Stimulated activated CD8-positive, alpha-beta memory T cell treated with anti-CD3 and anti-CD28 coated beads, Interleukin-4, amount 100 ng/mL, for 1 hour (primary cell): ENCODE measurements at places on chromosomes 6 and 20.

- peak; percentile 57 for DNase-seq
These were observed 3.5 kb downstream of the MYLK2 start for GRCh38 chr20:31822421-31823330.

DNA sequence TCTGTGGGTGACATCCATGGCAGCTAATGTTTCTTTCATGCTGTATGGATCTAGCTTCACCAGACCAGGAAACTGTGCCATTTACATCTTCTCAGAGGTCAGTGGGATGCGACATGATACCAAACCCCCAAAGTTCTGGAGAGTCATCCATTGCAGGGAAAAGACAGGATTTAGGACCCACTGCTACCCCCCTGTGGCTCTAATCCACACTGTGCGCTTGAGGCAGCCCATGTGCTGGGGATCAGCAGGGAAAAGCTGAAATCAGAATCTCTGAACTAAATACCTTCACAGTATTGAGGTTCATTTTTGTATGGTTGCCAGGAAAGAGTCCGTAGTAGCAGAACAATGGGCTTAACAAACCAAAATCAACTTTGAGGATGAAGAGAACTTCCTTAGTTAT lies 164.4 kb downstream of the TMEM242 start:
- DNase-seq, result no peak

DNA sequence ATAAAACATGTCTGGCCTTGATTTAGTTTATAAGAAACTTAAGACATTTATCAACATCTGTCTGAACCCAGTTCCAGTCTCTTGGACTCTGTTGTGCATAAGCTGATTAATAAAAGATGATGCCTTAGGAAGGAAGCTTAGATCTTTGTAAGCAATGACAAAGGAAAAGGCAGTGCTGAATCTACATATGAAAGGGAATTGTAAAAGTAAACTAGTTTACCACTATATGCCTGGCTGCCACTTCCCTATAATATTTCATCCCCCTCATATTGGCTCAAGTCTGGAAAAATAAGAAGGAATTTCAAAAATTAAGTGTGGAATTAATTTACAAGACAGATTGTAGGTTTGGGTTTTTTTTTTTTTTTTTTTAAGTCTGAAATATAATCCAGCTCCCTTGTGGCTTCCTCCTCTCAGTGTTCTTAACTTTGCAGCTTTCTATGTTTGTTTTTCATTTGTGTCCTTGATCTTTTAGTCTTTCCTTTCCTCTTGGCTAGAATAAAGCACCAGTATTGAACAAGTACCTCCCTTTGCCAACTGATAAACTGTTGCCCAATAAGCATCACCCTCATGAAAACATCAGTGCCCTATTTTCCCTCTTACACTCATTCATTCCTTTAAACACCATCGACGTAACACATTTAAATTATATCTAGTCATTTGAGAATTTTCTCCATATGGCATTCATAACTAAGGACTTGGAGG lies 146.7 kb upstream of the TBX18 start:
- DNase-seq, result no peak

DNA sequence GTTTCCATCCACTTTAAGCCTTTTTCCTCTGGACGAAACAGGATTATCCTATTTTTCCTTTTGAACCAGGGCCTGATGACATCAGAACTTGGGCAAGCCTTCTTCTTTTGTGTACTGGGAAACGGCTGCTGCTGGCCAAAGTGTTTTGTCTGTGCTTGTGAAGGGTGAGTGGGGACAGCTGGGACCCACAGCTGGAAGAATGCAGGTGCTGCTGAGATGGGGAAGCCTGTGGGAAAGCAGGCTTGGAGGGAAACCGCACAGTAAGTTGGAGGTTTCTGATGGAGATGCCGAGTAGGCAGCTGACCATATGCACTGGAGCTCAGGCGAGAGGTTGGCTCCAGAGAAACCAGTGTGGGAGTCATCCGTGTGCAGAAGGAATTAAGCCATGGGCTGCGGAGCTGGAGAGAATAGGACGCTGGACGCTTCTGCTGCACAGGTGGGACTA lies 8.5 kb upstream of the PSMG4 start:
- no peak for DNase-seq

DNA sequence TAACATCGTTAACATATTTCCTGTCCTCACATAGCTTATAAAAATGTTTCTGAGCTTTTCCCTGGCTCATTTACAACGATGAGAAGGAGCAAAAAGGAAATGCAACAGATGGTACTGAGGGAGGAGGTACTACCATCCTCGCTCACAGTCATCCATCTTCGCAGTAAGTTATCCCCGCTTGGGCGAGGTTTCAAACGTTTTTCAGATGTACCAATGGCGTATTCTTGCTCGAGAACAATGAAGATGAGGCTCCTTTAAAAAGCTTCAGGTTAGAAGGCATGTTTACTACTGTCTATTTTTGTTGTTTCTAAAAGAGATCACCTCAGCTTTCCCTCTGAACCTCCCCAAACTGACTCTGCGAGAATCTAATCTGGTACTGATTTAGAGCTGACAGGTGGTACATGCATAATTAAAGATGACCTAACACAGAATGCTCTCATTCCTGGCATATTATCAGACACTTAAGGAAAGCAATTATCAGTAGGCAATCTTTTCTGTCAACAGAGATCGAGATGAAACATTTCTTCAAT lies 178.7 kb downstream of the GJA10 start:
- no peak for DNase-seq

- DNase-seq, result no peak
These were observed 51.9 kb downstream of the PYGB start for GRCh38 chr20:25299806-25300205.

DNA sequence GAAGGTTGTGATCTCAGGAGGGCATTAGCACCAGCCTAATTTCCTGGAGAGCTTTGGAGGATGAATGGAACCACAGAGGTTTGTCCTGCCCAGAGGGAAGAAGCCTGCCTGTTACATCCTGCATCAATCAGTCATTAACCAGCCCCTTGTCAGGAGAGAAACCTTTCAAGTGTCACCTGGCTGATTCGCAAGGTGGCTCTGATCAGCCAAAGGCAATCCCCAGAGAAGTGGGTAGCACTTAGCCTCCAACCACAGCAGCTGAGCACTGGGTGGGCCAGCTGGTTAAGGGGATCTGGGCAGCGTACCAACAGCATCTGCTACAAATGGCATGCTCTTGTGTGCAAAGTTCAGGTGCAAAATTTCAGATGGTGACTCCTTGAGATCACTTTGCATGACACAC lies 26.9 kb downstream of the ANKEF1 start:
- no peak for DNase-seq

GRCh38 chr6:44272529-44272928 lies 2.3 kb downstream of the TMEM151B start:
- DNase-seq, result no peak

DNA sequence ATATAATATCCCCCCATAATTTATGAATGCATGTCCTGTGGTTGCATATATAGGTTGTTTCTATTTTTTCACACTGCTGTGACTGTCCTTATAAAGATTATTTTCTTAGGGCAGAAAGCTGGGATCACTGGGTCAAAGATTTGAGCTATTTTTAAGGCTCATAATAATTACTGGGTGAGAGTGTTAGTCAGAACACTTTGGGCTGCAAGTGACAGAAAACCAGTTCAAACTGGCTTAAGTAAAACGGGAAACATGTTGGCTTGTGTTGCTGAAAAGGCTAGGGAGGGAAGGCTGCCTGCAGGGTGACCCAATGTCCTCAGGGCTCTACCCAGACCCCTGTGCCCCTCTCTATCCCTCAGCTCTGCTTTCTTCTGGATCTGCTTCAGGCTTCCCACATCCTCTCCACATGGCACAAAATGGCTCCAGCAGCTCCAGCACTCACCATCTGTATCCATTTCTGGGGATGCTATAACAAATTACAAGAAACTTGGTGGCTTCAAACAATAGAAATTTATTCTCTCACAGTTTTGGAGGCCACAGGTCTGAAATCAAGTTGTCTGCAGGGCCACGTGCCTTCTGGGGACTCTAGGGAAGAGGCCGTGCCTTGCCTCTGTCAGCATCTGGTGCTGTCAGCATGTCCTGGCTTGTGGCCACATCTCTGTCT lies 33.1 kb upstream of the MLN start:
- no peak for DNase-seq

DNA sequence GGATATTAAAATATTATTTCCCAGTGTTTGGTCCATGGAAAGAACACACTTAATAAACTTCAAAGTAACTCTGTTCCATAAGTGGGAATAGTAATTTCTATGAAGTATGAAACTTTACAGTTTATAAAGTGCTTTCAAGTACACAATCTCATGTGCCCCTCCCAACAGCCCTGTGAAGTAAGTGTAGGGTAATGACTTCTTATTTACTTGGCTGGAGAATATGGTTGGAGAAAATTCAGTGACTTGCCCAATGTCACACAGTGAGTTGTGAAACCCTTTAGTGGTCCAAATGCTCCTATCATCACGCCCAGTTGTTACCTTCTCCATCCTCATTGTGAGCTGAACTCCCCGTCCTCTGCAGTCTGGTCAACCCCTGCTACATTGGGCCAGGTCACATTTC lies 141.2 kb downstream of the PDE7B start:
- DNase-seq, result no peak

- no peak for DNase-seq
These were observed 393.8 kb downstream of the SMOC2 start for GRCh38 chr6:168834801-168835200.

DNA sequence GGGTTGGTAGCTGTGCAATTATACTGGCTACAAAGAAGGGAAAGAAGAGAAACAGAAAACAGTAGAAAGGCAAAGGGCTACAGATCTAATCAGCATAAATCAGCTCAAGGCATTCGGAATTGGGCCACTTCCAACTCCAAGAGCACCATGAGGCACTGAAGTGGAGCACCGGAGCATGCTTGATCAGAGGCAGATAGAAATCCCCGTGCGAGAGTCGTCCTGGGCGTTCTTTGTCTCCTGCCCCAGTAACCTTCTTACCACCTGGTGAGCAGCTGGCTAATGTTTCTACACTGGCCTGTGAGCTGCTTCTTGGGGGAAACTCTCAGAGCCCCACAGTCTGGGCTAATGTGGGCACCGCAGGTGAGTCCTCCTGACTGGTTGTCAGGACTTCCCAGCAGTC lies 16.7 kb downstream of the NEDD9 start:
- DNase-seq, result no peak

DNA sequence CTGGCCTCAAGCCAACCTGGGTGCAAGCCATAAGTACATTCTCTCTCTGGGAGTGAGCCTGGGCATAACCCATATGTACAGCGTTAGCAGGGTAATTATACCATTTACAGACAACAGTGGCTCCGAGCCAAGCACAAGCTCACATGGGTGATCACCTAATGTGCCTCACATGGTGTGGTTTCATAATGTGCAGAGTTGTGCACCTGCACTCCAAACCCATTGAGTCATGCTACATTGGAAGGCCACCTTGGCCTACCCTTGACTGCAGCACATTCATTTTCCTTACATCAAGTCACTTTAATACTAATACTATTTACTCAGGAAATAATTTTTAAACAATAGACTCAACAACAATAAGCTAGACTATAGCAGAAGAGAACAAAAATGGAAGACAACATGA lies 194.5 kb upstream of the PLN start:
- DNase-seq, result no peak

GRCh38 chr20:45515147-45515913 lies at the start of gene SPINT3:
Gene SPINT3 (minus strand): TSS chr20:45515622. CDS start chr20:45515608, 14 bp downstream.
- DNase-seq, result no peak

- no peak for DNase-seq
These were observed 44.9 kb downstream of the TPD52L1 start for GRCh38 chr6:125198398-125198937.

GRCh38 chr20:59334651-59335300 lies 34.4 kb downstream of the EDN3 start:
- DNase-seq, result no peak

- no peak for DNase-seq
These were observed 633.4 kb upstream of the EPHA7 start for GRCh38 chr6:94052749-94053148.

- DNase-seq, result no peak
These were observed 48.6 kb downstream of the ABHD12 start for GRCh38 chr20:25341716-25342680.

DNA sequence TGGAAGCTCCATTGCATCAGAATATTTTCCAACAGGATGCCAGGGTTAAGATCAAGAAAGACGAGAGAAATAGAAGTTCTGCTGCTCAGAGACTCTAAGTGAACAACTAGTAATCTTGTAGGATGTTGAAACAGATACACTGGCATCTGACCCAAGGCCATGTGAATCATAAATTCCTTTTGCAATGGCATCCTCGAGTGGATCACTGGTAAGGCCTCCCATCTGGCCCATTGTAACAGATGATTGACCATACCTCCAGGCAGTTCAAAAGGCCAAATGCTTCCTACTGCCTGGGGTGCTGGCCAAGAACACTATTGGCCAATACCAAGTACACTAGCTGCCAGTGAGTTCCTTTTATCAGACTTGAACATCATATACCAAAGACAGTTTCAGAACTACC lies 9.9 kb upstream of the SLC17A3 start:
- no peak for DNase-seq

DNA sequence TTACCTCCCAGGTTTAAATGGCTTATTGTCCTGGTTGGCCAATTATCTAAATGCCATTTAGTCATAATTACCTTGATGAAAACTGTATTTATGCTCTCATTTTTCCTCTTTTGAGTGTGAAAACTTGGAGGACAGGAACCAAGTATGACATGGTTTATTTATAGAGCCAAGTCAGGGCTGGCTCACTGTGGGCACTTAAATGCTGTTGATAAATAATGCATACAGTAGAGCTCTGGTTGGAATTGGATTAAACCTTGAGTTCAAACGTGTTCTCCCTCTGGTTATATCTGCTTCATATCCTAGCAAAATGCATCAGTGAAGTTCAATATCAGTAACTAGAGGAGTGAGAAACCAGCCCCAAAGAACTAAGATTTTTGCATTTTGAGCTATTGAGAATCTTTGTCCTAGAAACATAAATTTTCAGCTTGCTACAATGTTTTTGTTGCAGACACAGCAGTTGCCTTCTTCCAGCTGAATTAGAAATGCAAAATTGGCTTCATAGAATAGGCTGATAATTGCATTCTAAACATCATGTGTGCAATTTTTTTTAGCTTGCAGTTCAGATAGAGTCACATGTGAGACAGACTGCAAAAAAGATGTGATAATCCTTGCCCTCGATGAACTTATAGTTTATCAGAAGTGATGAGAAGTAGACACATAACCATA lies 255.8 kb downstream of the BTBD3 start:
- DNase-seq, result no peak

DNA sequence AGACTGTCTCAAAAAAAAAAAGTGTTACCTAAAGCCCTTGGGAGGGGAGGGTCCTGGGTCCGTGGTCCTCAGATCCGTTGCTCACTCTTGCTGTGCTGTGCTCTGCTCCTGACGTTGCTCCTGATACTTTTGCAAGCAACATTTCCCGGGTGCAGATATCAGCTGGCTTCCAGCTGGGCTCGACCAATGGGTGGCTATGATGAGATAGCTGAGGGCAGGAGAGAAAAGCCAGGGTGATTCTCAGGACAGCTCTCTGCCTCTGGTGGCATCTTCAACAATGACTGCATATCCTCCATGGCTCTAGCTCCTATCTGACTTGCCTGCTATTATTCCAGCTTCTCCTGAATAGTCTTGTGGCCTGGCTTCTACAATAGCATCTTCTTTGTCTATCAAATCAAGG lies 134.5 kb downstream of the RPS12 start:
- no peak for DNase-seq
